ENCODE measurements at places on chromosomes 11 and 22. TPM values are rescaled to one million over a fixed set of nuclear protein-coding genes. Genes with fewer than 3 reads are reported as not detected.

DNA sequence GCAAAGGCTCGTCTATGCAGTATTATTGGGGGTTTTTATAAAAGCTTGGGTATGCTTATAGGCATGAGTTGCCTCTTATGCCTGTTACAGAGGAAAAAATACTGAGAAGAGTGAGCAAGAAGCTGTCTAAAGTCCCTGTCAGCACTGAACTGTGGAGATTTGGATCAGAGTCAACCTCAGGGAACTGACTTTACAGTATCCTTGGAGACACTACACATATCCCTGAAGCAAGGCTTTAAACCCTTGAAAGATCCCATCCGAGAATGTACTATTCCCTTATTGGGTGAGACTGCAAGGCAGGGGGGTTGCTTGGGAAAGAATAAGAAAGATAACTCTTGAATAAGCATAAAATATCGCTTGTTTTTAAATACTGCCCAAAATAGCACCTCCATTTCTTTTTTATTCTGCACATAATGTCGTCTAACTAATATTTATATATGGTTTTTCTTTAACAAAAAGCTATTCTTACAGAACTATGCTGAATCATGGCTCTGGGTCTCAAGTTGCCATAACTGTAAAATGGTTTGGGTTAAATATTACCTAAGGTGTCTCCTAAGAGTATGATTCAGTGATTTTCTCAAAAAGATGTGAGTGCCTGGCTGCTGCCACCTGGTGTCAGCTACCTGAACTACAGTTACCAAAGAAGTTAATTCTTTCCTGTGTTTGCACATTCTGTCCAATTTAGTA lies 1062.8 kb downstream of the DLG2 start:
- no peaks in the 10 kb centered on the region for H3K36me3 ChIP-seq
- DNase-seq: no peak
- H3K4me3 ChIP-seq: no peak overlapping the region
- H3K4me1 ChIP-seq: no peaks in the 10 kb centered on the region

The ASCL2 gene
- not detected for total RNA-seq

DNA sequence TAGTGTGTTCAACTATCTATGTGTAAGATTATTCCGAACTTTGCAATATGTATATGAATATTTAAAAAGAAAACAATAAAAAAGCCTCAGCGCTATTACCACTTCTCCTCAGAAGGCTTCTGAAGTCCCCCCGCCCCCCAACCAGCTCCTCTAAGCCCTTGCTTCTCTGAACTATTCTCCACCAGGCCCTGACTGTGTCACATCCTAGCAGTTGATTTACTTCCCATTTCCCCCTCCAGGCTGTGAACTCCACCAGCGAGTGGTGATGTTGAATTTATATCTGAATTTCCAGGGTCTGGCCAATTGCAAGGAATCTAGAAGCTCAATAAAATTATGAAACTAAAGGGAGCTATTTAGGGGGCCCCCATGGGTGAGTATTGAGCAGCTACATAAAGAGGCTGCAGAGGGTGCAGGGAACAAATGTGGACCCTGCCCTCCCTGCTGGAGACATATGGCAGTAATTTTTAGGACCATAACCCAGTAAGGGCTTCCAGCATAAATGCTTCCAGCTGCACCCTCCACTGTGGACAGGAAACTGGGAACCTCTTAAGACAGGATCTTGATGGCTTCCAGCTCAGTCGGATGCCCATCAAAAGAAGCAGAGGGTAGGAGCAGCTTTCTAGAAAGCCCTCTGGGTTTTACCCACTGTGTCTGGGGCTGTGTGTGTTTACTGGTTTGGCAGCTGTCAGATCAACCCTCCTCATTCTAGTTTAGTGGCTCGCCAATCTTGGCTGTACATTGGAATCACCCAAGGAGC lies 81.4 kb downstream of the TIMP3 start:
- H3K36me3 ChIP-seq: no peaks in the 10 kb centered on the region
- H3K27me3 ChIP-seq: peaks cover 4% of the 10 kb centered on the region
- no peak overlapping the region for H3K4me3 ChIP-seq
- H3K4me1 ChIP-seq: peaks cover 11% of the 10 kb centered on the region
- H3K27ac ChIP-seq: no peak overlapping the region

DNA sequence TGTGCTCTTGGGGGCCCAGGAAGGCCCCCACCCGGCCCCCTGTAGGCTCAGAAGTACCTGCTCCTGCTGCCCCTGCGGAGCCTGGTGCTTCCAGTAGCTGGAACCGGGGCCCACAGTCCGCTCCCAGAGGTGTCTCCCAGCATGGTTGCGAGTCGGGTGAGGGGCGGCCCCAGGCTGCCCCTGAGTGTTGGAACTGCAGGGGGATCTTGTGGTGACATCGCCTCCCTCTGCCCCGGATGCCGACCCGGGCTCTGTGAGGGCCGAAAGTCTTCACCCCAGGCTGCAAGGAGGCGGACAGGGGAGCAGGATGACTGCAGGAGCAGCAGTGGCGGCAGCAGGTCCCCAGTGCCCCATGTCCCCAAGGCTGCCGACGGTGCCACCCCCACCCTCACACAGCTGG lies 9.5 kb upstream of the PKP3 start:
- no peak overlapping the region for H3K4me3 ChIP-seq
- no peak overlapping the region for H3K27ac ChIP-seq
- no peaks in the 10 kb centered on the region for H3K36me3 ChIP-seq
- no peaks in the 10 kb centered on the region for H3K27me3 ChIP-seq
- DNase-seq: no peak

DNA sequence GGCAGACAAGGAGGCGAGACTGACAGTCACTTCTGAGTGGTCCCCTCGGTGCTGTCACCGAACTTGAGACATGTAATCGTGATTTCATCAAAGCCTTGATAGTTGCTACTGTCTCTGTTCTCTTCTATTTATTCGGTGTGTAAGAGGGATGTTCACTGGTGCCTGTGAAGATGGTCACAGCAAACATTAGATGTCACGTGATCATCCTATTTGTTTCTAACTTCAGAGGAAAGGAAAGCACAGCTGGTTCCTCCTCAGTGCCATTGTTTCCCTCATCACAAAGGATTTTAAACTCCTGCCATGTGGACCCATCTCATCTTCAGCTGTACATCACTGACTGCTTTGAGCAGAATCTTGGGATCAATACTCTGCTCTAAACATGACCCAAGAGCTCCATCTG lies 73.1 kb upstream of the CLMP start:
- no peak overlapping the region for H3K27ac ChIP-seq
- no peaks in the 10 kb centered on the region for H3K36me3 ChIP-seq
- H3K27me3 ChIP-seq: no peaks in the 10 kb centered on the region

The TMEM132A gene
- not detected for total RNA-seq

DNA sequence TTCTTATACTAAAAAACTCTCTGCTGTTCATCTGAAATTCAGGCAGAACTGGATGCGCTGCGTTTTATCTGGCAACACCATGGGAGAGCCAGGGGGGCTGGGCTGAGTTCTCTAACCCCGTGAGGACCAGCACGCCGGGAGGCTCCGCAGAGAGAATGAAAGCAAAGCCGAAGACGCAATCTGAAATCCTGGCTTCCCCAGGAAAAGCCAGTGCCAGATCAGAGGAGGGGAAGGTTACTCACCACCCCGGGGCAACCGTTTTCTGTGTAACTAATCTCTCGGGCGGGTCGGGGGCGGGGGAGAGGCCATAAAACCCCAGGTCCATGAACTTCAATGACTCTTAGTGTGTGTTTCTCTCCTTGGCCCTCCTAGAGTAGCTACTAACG lies 99.4 kb downstream of the SHANK2 start:
- no peak overlapping the region for H3K27ac ChIP-seq
- no peak for DNase-seq
- no peak overlapping the region for H3K4me3 ChIP-seq
- no peaks in the 10 kb centered on the region for H3K36me3 ChIP-seq
- H3K4me1 ChIP-seq: no peaks in the 10 kb centered on the region
- H3K27me3 ChIP-seq: no peaks in the 10 kb centered on the region

The CNTF gene
- 3.1 TPM for total RNA-seq

The RHOD gene
- total RNA-seq: not detected

The CREB3L1 gene
- total RNA-seq: not detected

DNA sequence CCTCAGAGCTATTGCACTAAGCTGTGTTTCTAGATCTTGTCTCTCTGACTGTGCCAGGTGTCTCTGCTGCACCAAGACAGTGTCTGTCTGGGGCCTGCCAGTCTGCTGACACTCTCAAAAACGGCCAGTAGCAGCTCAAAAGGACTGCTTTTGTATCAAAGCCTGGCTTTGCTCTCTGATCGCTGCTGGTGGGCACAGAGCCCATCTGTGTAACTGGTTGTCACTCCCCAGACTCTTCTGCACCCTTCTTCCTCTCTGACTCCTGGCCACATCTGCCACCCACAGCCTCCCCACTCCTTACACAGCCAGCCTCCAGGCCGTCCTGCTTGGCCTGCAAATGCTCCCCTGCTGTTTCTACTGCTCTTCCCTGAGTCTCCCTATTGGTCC lies 26.5 kb downstream of the MED15 start:
- DNase-seq: no peak
- H3K4me1 ChIP-seq: peaks cover 56% of the 10 kb centered on the region
- no peaks in the 10 kb centered on the region for H3K27me3 ChIP-seq

The VSIG10L2 gene
- not detected for total RNA-seq

- DNase-seq: no peak
- no peaks in the 10 kb centered on the region for H3K27me3 ChIP-seq
- H3K27ac ChIP-seq: no peak overlapping the region
- peaks cover 13% of the 10 kb centered on the region for H3K36me3 ChIP-seq
- no peak overlapping the region for H3K4me3 ChIP-seq
- peaks cover 29% of the 10 kb centered on the region for H3K4me1 ChIP-seq
Measured at GRCh38 chr11:78195917-78196560, 7.3 kb downstream of the USP35 start.

The RASL10A gene
- total RNA-seq: 0.30 TPM

The CYTH4 gene
- 134 TPM for total RNA-seq

Measured in CD4-positive, alpha-beta T cell (primary cell).